Uterus (tissue), 4 donors: ENCODE measurements at places on chromosomes 3 and 15. TPM values are rescaled to one million over a fixed set of nuclear protein-coding genes. Genes with fewer than 3 reads are reported as not detected.

UBE2E1 gene
- 67.9 TPM for total RNA-seq

C3orf85 gene
- not detected for total RNA-seq

SLC28A1 gene
- not detected for total RNA-seq

CCR8 gene
- total RNA-seq, result not detected

MAP6D1 gene
- 1.0 TPM for total RNA-seq

DNA sequence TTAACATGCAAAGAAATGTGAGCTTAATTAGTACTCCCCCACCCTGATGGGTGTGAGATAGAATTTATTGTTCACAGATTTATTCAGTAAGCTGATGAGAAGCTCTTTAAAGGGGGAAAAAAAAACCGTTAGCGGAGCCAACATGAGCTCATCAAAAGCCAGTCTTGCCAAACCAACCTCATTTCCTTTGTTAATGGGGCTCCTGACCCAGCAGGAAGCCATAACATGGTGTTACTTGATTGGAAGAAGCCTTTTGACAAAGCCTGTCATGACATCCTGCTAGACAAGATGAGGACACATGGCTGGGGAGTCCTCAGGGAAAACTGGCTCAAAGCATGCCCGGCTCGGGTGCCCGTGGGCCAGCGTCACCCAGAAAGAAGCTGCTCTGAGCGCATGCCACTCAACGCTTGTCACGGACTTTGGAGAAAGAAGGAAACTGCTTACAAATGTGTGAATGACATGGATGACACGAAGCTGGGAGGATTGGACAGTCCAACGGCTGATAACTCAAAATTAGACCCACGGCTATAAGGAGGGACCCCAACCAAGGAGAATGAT, 64.6 kb downstream of the SLCO2A1 start:
- H3K4me3 ChIP-seq, result no peak overlapping the region
- no peaks in the 10 kb centered on the region for H3K36me3 ChIP-seq
- no peaks in the 10 kb centered on the region for H3K4me1 ChIP-seq
- no peaks in the 10 kb centered on the region for H3K27me3 ChIP-seq
- H3K27ac ChIP-seq, result no peak overlapping the region

- H3K27ac ChIP-seq, result no peak overlapping the region
- H3K36me3 ChIP-seq, result no peaks in the 10 kb centered on the region
- no peaks in the 10 kb centered on the region for H3K27me3 ChIP-seq
Measured at GRCh38 chr3:72745146-72745999, 102.9 kb downstream of the SHQ1 start.

DNA sequence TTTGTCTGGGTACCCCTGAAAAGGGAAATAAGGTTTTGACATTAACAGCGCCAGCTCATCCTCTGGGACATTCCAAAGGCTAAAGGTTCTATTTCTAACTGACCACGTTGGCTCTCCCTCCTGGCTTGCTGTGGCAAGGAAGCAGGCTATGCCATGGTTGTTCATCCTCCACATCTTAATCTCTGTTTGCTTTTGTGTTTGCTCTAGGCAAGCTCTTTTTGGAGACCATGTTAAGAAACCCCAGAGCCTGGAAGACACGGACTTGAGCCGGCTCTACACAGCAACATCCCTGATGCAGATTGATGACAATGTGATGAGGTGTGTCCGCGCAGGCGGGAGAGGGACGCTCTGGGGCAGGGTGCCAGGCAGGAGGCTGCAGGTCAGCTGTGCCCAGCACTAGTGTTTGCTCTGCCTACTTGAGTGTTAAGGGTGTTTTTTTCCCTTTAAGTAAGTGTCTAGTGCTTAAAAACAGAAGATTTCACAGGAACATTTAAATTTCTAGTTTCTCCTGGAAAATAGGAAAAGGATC, 33.3 kb downstream of the RLBP1 start:
- no peaks in the 10 kb centered on the region for H3K4me1 ChIP-seq
- no peaks in the 10 kb centered on the region for H3K27me3 ChIP-seq
- DNase-seq, result no peak
- no peak overlapping the region for H3K4me3 ChIP-seq
- H3K36me3 ChIP-seq, result no peaks in the 10 kb centered on the region

DNA sequence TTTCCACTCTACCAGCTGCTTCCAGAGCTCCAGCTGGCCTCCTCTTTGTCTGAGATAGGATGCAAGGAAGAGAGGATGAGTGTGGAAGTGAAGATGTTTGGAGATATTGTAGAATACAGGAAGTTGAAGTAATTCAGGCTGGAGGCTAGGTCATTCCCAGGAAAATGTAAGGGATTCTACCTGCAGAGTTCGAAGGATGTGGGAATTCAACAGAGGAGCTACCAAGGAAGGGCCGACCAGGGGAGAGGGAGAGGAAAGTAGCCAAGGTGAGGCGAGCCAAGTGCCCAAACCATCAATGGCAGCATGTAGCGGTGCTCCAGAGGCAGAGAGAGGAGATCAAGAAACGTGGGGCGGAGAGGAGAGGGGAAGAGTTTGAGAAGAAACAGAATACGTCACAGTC, 49.0 kb upstream of the EPHB3 start:
- no peak for DNase-seq
- H3K4me3 ChIP-seq, result no peak overlapping the region
- no peak overlapping the region for H3K27ac ChIP-seq
- H3K4me1 ChIP-seq, result no peaks in the 10 kb centered on the region
- H3K36me3 ChIP-seq, result no peaks in the 10 kb centered on the region

- H3K4me1 ChIP-seq, result no peaks in the 10 kb centered on the region
- no peak for DNase-seq
- H3K4me3 ChIP-seq, result no peak overlapping the region
- no peak overlapping the region for H3K27ac ChIP-seq
Measured at GRCh38 chr3:35592589-35593295, 46.6 kb upstream of the ARPP21 start.

DNA sequence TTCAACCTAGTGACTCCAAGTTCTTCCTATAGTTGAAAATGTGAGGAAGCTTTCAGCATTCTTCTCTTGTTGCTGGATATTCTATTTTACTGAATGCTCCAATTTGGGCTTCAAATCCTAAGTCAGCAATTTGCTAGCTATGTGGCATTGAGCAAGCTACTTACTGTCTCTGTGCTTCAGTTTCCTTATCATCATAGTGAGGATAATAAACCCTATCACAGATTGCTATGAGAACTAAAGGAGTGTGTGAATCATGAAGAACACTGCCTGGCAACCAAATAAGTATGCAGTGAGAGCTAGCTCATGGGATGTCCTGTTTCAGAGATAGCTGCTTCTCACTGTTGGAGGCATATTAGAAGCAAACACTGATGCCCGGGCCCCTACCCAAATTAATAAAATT, 163.8 kb upstream of the CDIN1 start:
- no peaks in the 10 kb centered on the region for H3K4me1 ChIP-seq
- H3K27me3 ChIP-seq, result no peaks in the 10 kb centered on the region
- DNase-seq, result no peak
- H3K4me3 ChIP-seq, result no peak overlapping the region
- H3K27ac ChIP-seq, result no peak overlapping the region
- H3K36me3 ChIP-seq, result no peaks in the 10 kb centered on the region

GRCh38 chr15:90181776-90182175, 19.4 kb upstream of the SEMA4B start:
- no peak for DNase-seq
- H3K4me1 ChIP-seq, result no peaks in the 10 kb centered on the region
- H3K27ac ChIP-seq, result no peak overlapping the region
- H3K4me3 ChIP-seq, result no peak overlapping the region
- no peaks in the 10 kb centered on the region for H3K27me3 ChIP-seq
- H3K36me3 ChIP-seq, result no peaks in the 10 kb centered on the region
